ENCODE measurements at places on chromosomes 12 and 14.

DNA sequence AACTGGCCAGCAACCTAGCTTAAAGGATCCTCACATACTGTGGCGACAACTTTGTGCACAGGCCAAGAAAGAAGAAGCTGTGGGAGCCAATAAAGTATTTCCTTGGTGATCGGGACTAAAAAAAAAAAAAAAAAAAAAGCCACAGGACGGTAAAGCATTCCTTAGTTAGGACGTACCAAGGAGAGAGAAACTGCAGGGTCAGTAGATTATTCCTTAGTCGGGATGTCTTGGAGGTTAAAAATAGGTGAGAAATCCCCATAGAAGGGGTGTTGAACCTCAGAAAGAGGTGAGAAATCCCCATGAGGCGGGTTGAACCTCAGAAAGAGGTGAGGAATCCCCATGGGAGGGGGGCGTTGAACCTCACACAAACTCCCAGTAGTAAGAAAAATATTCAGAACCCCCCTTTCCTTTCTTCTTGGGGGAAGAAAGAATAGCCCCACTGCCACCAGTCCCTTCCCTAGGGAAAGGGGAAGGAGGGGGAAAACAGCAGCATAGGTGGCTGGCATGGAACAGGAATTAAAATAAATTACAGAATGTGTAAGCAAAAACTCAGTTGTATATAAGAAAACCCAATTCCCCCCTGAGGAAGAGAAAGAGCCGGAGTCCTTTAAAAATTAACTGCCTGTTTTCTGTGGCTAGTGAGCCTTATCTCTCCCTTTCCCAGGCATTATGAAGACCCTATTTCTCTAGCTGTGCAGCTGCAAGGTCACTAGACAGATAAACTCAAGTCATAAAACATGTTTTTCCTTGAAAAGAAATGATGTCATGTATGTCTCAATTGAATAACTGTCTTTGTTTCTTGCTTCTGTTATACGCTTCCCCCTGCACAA is 26.8 kb downstream of the KLRK1 start:
- no peak for DNase-seq

DNA sequence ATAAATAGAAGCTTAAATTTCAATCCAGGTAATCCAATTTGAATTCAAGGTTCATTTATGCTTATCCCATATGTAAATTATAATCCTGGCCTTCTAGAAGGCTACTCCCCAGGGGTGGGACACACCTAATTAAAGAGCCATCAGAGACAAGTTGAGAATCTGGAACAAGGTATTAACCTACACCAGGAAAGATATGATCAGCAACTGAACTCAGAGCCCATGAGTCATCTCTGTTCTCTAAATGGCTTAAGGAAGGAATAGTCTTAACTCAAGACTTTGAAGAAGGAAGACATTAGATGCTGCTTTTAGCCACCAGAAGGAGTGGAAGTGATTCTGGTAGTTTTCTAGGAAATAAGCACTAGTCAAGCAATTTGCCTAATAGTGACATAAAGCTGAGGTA is 88.0 kb downstream of the KIF21A start:
- DNase-seq, result no peak

- peak; percentile 59 for DNase-seq
Measured at GRCh38 chr12:57845478-57846284, 848 bp downstream of the CTDSP2 start.

DNA sequence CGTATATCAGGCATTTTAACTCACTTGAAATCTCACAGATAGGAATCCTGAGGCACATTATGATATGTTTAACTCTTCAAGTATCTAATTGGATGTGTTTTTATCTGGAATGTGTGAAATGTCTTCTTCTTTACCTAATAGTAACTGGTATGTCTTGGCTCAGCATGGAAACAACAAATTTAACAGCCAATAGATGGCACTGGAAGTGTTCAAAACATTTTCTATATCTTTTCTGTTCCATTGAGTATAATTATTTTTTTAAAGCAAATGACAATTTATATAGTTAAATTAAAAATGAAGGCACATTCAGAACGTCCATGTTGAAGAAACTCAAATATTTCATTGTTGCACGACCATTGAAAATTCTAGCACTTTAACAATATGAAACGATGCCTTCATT is 164.6 kb upstream of the SLC16A7 start:
- DNase-seq, result no peak

GRCh38 chr12:116700066-116700465 is 37.8 kb downstream of the SPRING1 start:
- DNase-seq, result no peak

DNA sequence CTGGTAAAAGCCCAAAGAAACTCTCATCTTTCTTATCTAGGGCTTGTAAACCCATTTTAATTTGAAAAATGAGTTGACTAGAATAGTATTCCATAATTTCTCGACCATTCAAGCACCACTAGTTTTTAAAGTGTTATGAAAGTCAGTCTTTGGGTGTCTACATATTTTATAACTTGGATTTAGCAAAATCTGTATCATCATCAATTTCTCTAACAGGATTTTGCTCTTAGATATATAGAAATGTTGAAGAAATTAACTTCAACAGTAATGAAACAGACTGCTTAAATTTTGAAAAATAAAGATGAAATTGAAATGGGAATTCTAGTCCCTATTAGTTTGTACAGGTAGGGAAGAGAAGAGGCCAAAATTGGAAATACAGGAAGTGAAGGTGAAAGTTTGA is 32.8 kb downstream of the MSRB3 start:
- DNase-seq, result no peak

GRCh38 chr14:59017285-59017965 is 171.0 kb upstream of the DAAM1 start:
- DNase-seq, result no peak

- peak; percentile 85 for DNase-seq
Measured at GRCh38 chr14:20855652-20856291, 35.4 kb upstream of the RNASE3 start.

- peak; percentile 95 for DNase-seq
Measured at GRCh38 chr14:70907176-70907995, at the start of gene PCNX1. Gene PCNX1, plus strand, starts transcription at chr14:70907459. Its CDS starts 392 bp downstream, at chr14:70907851.

DNA sequence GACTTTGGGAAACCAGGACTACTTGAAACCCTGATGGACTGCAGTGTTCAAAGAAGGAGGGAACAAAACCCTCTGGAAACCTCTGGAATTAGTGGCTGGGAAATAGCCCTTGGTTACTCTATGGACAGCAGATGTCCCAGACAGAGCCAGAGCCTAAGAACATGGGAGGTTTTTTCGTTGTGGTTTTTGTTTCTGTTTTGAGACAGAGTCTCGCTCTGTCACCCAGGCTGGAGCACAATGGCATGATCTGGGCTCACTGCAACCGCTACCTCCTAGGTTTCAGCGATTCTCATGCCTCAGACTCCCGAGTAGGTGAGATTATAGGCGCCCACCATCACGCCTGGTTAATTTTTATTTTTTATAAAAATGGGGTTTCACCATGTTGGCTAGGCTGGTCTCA is 1378.7 kb downstream of the AACS start:
- no peak for DNase-seq

DNA sequence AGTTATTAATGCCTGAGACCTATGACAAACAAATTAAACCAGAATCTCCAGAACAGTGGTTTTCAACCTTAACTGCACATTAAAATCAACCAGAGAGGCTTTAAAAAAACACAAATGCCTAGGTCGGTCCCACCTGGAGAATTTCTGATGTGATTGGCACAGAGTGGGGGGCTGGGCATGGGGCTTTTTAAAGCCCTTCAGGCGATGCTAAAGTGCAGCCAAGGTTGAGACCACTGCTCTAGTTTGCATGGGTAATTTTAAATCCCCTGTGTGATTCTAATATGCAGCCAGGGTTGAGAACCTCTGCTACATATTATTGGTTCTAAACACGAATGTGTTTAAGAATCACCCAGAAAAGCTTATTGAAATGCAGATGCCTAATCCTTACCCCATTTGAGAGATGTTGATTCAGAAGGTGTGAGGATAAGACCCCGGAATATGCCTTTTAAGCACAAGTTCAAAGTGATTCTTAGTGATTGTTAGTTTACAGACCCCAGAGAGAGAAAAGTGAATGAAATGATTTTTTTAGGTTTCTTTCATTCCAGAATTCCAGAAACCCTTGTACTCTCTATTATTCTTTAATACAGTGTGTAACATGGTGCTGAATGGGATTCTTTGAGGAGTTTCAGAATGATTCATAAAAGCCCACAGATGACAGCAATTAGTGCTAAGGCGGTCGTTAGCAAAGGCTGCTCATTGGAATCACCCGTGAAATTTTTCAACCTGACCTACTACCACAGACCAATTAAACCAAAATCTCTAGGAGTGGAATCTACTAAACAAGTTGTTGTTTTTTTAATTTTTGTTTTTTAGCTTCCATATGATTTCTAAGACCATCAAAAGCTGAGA is 44.9 kb downstream of the LIN7A start:
- no peak for DNase-seq

- no peak for DNase-seq
Measured at GRCh38 chr14:103220134-103220981, 97.1 kb downstream of the TNFAIP2 start.

DNA sequence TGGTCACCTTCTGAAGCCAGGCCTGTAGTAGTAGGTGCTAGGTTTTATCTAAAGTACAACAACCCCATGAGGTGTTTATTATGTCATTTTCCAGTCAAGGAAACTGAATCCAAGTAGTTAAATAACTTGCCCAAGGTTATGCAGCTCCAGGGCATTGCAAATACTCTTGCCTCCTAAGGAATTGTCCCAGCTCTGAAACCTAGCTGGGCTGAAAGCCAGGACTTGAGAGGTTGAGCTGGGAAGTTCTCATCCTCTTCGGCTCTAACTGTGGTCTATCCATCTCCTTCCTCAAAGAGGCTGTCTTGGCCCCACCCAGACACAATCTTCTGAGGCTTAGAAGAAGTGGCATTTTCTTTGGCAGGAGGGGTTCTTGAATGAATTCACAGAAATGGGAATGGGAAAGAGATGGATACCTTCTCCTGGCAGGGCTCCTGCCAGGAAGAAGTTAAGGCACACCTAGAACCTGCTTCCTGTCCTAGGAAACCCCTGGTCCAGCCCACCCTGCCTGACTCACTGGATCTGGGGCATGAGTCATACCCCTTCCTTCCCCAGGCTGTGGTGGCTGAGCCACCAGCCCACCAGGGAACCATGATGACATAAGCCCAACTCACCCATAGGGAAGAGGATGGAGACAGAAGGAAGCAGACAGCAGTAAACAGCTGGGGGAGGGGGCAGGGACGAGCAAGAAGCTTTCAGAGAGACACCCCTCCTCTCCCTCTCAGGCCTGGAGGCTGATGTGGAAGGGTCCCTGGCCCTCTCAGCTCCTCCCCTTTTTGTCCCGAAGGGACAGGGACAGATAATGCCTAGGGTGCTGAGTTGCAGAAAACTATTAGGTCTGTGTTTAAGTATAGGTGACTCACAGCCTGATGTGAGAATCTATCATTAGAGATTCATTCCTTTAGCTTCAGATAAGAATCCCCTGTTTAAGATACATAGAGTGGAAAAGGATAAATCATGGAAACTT is 2.1 kb upstream of the PLEK2 start:
- DNase-seq, result peak; percentile 84

DNA sequence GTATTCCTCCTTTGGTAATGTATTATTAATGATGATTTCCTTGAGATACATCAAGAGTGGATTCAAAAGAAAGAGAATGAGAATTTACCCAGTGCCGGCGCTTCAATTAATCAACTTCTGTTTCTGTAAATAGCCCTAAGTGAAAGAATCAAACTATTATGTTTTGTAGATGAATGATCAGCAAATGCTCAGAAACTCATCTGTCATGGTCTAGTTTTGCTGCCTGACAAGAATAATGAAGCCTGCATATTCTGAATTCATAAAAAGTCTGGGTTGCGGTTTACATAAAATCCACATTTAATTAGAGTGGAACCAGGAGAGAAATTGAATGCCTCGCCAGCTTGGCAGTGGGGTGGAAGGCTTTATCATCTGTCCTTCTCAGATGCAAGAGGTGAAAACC is 325.3 kb downstream of the GALC start:
- no peak for DNase-seq

DNA sequence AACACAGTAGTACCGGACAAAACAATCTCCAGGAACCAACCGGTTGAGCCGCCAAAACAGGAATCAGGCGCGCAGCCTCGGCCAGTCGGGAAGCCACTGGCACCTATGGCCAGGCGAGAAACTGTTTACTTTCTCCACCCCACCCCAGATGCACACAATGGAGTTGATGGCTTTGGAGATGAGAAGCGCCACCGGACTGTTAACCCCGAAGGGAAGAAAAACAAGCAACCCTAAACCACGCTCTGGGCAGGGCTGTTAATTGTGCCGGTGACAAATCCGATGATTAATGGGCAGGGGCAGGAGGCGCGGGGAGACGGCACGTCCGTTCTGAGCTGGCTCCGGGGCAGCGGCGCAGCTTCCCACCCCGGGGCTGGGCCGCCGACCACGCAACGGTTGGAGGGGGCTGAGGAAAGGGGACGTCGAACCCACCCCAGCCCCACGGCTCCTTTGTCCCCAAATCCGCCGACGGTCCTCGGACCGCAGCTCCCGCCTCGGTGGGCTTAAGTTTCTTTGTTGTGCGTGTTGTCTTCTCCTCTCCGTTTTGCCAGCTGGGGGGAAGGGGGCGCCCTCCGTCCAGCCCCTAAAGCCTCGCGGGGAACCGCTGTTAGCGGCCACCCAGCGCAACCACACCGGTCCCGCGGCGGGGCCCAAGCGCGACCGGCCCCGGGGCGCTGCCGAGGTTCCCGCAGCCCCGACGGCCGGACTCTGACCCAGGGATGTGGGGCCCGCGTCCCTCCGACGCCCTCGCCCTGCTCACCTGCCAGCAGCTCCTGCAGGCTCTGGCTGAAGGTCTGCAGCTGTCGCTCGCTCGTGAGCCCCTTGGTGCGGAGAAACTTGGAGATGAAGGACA is 790 bp downstream of the BTG1 start:
- DNase-seq, result peak; percentile 79

GRCh38 chr14:68386446-68386845 is 406.4 kb downstream of the ZFP36L1 start:
- DNase-seq, result no peak

DNA sequence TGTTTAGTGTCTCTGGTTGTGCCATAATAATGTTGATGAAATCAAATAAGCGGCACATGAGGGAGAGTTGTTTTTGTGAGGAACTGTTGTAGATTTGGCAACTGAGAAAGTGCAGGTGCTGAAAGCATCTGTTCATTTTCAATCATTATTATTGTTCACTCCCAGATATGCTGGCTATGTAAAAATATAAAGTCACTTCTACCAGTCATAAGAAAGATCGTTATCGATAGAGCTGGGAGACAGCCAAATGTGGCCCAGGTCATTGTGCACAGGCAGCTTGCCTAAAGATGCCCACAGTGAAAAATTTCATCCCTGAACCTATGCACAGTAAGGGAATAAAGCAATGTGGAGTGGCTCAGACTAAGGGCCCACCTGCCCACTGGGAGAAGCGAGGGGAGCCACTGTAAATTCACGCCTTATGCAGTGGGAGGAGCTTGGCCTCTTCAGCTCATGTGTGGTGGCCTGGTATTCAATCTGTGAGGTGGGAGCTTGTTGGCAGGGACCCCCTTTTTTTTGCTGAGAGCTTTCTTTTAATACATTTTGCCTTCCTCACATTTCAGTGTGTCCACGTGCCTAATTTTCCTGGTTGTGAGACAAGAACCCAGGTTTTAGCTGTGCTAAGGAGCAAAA is 1490.8 kb upstream of the TMEM132C start:
- no peak for DNase-seq

GRCh38 chr14:72600551-72601330 is 293.2 kb downstream of the DPF3 start:
- DNase-seq, result peak; percentile 5

- no peak for DNase-seq
Measured at GRCh38 chr12:108584456-108585065, 13.3 kb downstream of the TMEM119 start.

GRCh38 chr14:93788543-93789227 is 400 bp upstream of the PRIMA1 start:
- no peak for DNase-seq
